Hematopoietic multipotent progenitor cell treated with erythropoietin and hydrocortisone succinate and interleukin-3 and kit ligand, for 8 days (in vitro differentiated cells): ENCODE measurements at places on chromosomes 1 and 21.

DNA sequence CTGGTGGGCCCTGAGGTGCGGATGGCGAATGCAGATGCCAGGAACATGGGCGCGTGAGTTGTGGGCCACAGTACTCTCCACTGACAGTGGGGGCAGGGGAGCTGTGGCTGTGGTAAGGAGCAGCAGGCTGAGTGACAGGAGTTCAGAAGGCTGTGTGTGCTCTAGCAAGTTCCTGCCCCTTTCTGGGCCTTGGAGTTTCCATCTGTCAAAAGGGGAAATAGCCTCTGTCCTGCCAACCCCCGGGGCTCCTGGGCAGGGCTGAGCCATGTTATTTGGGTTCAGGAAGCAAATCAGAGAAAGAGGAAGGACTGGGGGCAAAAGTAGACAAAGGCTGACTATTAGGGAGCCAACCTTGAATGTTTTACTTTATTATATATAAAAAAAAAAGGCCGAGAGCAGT, 19.5 kb upstream of the MFN2 start:
- no peak for DNase-seq

GRCh38 chr1:67138813-67139499, 4.2 kb upstream of the C1orf141 start:
- no peak for DNase-seq

DNA sequence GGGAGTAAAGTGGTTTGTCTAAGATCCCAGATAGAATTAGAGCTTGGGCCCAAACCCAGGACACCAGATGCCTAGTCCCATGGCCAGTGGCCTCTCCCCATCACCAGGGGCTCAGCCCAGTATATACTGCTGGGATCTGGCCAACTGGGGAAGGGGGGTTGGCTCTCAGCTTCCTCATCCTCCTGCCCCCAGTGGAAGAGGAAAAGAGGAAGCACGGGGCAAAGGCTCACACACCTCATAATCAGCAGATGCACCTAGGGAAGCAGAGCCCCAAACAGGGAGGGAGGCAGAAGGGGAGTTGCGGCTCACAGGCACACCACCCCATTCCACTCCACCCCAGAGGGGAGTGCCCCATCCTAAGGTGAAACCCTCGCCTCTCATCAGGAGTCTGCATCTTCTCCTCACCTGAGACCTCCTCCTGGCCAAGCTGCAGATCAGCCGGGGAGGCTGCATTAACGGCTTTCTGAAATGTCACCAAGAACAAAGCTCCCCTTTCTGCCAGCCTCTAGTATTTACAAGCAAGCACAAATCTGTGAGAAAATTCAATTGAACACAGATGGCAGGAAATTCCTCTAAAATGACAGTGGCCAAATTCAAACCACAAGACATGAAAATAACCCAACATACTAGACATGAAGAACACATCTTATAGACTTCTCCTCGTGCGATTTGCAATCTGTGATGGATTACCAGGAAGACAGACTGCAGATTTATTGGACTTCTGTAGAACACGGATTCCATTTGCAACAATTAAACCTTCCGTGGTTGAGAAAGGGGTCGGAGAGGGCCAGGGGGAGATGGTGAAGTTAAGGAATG, 82.8 kb downstream of the GLIS1 start:
- no peak for DNase-seq

DNA sequence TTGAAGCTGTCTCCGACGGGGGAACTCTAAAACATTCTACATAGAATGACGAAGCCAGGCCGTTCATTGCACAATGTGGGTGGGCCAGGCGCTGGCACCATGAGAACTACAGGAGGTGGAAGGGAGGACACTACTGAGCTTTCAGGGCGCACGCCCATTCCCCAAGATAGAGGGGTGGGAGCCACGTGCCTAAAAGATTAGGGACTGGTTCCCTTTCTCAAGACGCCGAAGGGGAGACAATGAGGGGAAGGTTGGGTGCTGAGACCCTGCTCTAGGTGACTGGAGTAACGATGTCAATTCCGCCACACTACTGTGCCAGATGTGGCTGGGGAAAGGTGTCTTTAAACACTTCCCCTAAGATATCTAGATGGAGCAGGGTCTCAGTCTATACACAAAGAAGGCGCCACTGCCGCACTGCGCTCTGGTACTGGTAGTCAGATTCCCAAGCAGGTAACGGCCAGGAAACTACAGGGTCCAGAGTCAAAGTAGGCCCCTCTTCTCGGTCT, 782 bp downstream of the CSDE1 start:
- peak; percentile 32 for DNase-seq

- DNase-seq = no peak
Observed at GRCh38 chr1:102640872-102641271, 467.4 kb downstream of the COL11A1 start.

- no peak for DNase-seq
Observed at GRCh38 chr21:36603221-36603620, 95.7 kb upstream of the SIM2 start.

DNA sequence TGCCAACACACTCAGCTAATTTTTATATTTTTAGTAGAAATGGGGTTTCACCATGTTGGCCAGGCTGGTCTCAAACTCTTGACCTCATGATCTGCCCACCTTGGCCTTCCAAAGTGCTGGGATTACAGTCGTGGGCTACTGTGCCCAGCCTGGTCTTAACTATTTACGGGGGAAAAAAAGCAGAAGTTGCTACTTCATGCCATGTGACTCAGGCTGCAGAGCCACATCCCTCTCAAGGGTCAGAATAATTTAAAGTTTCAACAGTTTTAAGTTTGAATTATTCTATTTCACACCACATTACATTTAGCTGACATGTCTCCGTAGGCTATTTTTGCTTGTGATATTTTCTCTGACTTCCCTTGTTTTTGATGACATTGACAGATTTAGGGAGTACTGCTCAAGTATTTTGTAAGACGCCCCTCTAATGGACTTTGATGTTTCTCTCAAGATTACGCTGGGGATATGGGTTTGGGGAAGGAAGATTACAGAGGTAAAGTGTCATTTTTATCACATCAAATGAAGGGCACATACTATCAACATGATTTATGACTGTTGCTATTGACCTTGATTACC, 14.6 kb upstream of the AGBL4 start:
- no peak for DNase-seq

DNA sequence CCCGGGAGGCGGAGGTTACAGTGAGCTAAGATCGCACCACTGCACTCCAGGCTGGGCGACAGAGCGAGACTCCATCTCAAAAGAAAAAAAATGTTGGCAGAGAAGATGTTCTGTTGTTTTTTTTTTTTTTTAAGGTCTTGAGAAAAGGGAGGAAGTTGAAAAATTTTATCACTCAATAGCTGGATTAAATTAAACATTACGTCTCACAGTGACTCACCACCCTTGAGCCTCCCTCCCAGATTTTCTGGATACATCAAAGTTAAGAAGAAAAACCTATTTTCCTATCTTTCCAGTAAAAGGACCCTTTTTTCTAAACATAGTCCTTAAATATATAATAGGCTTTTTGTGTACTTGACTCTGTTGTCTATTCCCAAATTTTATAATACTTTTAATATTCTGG, 35.5 kb downstream of the IFNAR1 start:
- no peak for DNase-seq

GRCh38 chr1:117985239-117985638, 55.7 kb downstream of the WDR3 start:
- DNase-seq = no peak

- DNase-seq = no peak
Observed at GRCh38 chr1:201504179-201504631, 2.7 kb downstream of the CSRP1 start.

DNA sequence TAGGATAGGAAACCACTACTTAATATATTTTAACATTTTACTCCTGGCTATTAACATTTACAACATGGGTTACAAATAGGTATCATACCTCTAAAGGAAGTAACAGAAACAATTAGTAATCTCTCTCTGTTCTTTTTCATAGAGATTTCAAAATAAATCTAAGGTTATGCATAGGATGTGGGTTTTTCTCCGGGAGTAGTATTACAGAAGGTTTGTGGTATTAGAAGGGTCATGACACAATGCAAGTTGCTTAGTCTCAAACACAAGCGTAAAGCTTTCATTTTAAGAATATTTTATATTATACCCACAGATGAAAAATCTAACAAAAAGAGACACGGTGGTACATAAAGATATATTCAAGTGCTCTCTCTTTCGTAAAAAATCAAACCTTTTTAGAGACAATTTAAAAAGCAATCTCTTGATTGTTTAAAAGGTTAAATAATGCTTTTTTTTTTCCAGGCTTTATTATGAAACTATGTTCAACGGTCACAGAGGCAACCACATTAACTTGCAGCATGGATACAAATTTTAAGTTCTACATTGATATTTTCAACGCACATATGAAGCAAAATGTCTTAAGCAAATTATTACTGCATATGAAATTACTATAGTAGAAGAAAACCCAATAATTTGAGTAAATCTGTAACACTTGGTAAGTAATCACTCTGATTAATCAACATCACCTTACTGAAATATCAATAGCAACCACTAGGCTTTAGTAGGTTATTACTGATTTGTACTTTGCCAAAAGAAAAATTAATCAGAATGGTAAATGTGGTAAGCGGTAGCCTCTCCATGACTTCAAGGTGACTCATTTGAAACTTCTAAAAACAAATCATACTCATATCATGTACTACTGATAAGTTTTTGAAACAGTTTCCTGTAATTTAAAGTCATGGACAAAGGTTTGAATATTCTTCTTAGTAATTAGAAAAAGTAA, 97.4 kb upstream of the GFI1 start:
- DNase-seq = peak; percentile 12

DNA sequence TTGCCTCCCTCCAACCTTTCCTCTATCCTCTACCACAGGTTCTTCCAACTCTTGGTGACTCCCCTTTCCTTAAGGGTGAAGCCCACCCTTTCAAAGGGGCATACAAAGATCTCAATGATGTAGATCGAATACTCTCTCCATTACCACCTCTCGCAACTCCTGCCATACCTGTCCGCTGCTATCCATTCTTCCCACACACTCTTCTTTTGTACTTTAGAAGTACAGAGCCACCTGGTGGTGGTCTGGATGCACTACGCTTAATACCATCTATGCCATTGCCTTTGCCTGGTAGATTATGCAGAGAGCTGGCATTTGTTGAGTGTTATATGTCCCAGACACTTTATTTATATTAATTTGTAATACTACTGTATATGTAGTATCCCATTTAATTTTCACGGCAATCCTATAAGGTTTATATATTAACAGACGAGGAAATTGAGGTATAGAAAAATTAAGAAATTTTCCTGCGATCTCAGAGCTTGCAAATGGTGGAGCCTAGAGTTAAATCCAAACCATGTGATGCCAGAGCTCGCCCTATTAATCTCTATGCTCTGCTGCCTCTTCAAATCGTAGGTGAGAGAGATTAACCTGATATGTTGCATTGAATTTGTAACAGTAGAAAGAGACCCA, 22.9 kb downstream of the TSHB start:
- DNase-seq = peak; percentile 72

- no peak for DNase-seq
Observed at GRCh38 chr1:227944931-227945890, 2.5 kb downstream of the WNT9A start.

DNA sequence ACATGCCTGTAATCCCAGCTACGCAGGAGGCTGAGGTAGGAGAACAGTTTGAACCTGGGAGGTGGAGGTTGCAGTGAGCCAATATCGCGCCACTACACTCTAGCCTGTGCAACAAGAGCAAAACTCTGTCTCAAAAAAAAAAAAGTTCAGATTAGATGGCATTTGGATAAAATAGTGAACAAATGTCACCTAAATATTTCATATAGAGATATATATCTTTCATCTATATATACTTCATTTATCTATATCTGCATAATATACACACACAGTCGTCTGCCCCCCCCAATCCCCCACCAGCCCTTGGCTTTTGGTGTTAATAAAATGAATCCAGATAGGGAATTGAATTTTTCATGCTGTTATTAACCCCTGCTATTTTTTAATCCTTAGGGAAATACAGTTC, 5.0 kb downstream of the PPP1R15B start:
- DNase-seq = no peak

- DNase-seq = no peak
Observed at GRCh38 chr1:228983231-228983660, 248.0 kb downstream of the RHOU start.

DNA sequence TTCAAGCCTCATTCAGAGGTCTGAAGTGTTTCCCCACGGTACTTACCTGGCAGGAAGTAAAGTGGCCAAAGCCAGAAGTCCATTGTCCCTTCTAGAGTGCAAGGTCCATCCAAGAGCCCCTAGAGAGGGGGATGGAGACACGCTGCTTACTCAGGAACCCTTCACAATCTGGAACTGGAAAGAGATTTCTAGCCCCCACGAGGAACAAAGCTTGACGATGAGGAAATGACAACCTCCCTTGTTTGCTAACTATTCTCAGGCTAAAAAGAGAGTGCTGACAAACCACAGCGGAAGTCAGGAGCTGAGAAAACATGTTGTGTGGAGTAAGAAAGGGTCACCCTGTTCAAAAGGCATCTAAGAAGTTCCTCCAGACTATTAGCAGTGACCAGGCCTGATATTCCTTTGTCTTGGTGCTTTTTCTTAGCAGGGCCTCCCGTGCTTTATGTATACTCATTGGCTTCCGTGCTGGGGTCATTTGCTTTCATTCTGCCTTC, at the start of gene FCMR:
FCMR (minus strand) TSS at position 170 of the 494 bp plus-strand sequence; CDS start at position 83, 87 bp downstream.
- DNase-seq = no peak

- DNase-seq = no peak
Observed at GRCh38 chr21:41596241-41596925, 88.4 kb upstream of the TMPRSS2 start.

GRCh38 chr1:206939841-206940587, 6.3 kb downstream of the PIGR start:
- no peak for DNase-seq

- DNase-seq = no peak
Observed at GRCh38 chr1:200207711-200208126, 180.2 kb downstream of the NR5A2 start.

GRCh38 chr1:28512058-28512611, 6.3 kb downstream of the RCC1 start:
- peak; percentile 63 for DNase-seq

GRCh38 chr1:109426281-109427170, at the start of gene PSMA5:
Gene PSMA5, minus strand, starts transcription at chr1:109426448. Its CDS starts 118 bp downstream, at chr1:109426330.
- peak; percentile 100 for DNase-seq

GRCh38 chr1:229641306-229641705, 15.3 kb downstream of the URB2 start:
- DNase-seq = no peak

DNA sequence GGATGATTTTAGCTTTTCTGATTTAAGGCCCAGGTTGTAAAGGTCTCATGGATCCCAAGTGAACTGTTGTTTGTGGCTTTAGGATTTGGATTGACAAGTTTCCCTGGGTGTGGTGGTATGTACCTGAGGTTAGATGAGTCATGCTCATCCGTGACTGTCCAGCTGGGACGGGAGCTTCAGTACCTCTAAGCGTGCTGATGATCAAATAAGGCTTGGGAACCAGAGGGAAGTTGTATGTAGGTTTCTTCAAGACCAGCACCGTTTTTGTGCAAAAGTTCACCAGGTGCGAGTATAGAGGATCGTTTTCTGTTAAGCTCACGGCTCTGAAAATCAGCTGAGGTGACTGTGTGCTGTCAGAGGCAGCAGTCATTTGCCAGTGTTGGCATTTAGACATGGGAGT, 19.8 kb downstream of the PLA2G2E start:
- no peak for DNase-seq

- DNase-seq = no peak
Observed at GRCh38 chr1:225943582-225943981, 2.6 kb upstream of the LEFTY2 start.
